ENCODE measurements at places on chromosomes 16 and 17.

DNA sequence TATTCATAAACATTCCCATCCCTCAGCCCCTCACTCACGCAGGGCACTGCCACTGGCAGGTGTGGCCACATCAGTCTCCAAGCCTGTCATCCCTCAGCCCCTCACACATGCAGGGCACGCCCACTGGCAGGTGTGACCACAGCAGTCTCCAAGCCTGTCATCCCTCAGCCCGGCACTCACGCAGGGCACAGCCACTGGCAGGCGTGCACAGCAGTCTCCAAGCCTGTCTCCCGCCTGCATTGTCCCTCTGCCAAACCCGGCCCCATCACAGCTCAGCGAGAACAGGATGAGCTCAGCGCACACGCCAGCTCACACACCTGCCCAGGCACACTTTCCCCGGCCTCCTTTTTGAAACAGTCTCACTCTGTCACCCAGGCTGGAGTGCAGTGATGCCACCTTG lies 11.4 kb upstream of the KREMEN2 start:
- DNase-seq = no peak

DNA sequence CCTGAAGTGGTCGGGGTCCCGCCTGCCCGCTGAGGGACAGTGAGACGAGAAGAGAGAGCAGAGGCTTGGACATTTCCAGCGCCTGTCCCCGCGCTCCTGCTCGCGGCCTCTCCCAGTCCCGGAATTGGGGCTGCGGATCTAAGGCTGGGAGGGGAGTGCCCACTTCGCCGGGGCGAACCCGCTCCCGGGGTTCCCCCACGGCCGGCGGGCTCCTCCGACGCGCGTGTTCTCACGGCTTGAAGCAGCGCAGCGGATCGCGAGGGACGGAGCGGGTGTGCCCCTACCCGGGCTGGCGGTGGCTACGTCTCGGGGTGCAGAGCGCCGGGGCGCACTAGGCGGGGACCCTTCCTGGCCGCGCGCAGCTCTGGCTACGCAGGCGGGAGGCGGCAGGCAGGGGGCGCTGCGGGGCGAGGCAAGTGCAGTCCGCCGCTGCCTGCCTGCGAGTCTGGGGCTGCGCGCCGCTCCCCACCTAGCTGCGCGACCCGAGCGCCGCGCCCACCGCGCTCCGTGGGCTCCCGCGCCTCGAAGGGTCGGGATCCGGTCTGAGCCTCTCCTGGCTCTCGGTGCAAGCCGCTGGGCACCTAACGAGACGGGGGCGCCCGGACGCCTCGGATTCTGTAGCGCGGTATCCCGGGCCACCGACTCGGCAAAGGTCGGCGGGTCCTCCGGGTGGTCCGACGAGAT lies 1.2 kb downstream of the NGFR start:
- peak; percentile 34 for DNase-seq

GRCh38 chr17:4679658-4680057 lies 24.3 kb downstream of the PELP1 start:
- DNase-seq = peak; percentile 47

DNA sequence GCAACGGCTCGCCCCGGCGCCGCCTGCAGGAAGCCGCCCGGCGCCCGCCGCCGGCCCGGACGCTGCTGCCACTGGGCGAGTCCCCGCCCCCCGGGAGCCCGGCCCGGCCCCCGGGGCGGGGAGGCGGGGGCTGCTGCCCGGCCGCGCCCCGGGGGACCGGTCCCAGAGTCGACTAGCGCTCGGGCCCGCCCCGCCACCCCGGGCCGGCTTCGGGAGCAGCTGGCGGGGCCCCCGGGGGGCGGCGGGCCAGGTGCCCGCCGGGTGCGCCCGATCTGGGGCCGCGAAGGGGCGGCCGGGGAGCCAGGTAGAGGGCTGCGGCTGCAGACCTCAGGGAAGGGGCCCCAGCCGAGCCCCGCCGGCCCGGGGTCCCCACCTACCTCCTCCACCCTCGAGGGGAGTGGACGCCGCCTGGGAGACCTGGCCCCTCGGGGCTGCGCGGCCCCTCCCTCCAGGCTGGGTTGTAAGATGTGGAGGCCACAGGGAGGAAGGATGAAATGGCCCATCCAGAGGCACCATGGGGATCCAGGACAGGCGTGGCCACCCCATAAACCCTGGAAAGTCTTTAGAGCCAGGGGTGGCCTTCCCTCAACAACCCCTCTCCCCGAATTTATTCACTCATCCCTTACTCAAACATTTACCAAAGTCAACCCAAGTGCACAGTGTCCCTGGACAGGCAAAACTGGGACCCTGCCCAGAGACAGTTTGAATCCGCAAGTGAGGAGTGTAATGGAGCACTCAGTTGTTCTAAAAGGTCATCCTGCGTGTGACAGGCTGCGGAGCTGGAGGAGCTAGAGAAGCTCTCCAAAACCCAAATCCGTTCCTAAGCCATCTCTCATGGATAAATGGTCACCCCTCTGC lies at the start of gene CDYL2:
TSS of gene CDYL2 (minus strand) at position 73 of the 858 bp plus-strand sequence. CDS start 425 bp downstream, outside the sequence.
- DNase-seq = peak; percentile 52

GRCh38 chr17:66365903-66366302 lies 63.5 kb downstream of the PRKCA start:
- DNase-seq = no peak

DNA sequence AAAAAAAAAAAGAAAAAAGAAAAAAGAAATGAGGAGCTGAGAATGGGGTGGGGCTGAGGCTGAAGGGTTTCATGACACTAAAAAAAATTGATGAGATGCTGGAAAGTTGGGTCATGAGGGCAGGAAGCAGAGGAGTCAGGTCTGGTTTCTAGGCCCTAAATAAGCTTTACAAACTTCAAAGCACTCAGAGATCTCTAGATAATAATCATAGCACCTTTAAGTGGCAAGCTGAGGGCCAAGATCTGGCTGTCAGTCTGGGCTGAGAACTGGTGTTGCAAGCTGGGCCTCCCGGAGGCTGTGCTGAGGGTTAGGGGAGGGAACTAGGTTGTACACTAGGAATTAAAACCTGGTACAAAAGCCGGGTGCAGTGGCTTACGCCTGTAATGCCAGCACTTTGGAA lies 6.4 kb downstream of the ZNF764 start:
- no peak for DNase-seq

- peak; percentile 21 for DNase-seq
Measured at GRCh38 chr16:21088646-21089538, 61.8 kb downstream of the DNAH3 start.

DNA sequence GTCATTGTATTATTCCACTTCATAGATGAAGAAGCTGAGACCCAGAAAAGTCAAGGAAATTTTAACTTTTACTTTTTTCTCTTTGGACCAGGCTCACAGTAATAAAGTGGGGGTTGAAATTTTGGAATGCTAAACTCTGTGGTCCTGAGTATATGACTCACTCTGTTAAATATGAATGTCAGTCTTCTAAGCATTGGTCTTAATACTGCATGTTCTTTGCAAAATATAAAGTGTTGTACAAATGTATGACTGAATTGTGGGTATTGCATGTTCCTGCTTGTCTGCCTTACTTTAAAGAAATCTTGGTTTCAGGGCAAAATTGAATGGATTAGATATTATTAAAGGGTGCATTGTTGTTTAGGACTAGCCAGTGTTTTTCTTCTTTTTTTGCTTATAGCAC lies 950.8 kb upstream of the GOT2 start:
- peak; percentile 60 for DNase-seq

All from fibroblast of skin of right quadriceps (primary cell).